ENCODE measurements at places on chromosomes 4 and X.

GRCh38 chrX:147900349-147900748, 11.4 kb upstream of the FMR1 start:
- DNase-seq: no peak

- DNase-seq: no peak
These were observed 1485.3 kb upstream of the TENM3 start for GRCh38 chr4:180757927-180758326.

GRCh38 chr4:89056953-89057398, at the start of gene FAM13A:
FAM13A (minus strand) TSS chr4:89057185; CDS start chr4:89056964, 221 bp downstream.
- DNase-seq: peak; percentile 30

GRCh38 chr4:26601204-26601603, 17.3 kb downstream of the TBC1D19 start:
- no peak for DNase-seq

DNA sequence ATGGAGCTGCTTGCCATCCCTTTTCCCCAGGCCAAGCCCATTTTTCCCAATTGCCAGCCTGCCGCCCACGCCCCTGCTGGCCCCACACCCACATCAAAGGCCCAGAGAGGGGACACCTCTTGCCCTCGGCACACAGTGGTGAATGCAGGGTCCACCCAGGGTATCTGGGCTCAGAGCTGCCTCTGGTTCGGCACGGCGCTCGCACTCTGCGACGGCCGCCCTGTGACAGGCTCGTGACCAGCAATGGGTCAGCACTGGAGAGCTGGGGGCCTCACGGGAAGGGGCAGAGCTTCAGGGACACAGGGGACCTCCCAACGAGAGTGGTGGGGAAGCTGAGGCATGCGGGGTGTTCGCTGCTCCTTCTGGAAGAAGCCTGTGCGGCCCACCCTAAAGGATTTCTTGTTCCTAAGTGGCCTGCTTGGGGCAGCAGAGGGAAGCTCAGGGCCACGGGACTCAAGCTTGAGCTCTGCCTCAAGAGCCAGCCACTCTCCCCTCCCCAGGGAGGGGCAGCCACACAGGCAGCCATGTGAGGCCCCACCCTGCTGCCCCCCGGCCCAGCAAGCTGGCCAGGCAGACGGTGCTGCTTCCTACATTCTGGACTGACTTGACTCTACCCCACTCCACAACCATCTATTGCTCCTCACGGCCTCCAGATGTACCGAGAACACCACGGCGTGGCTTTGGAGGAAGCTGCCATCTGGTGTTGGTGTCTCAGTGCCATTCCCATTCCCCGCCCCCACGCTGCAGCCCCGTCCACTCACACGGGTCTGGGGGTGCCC, 73.7 kb downstream of the ABLIM2 start:
- DNase-seq: no peak

- no peak for DNase-seq
These were observed 12.7 kb downstream of the WFS1 start for GRCh38 chr4:6282314-6282771.

GRCh38 chrX:135436966-135437866, 15.5 kb downstream of the SMIM10L2A start:
- no peak for DNase-seq

DNA sequence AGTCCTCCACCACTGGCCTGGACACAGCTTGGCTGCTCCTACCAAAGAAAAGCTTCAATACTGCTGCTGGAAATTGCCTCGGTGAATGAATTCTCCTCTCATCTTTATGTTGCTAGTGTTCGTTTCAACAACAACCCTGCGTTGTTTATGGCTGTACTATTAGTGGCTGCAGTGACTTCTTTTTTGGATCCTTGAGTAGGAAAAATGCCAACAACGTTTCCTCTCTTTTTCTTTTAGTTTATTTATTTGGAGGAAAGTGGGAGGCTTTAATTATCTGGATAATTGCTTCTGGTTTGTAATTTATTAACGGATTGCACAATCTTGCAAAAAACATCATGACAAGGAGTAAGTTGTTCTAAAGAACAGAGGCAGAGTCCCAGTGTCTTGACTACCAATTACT, 464.1 kb upstream of the TRAM1L1 start:
- no peak for DNase-seq

Measured in HuH-7 (cell line).